ENCODE measurements at places on chromosomes 5 and 9.

GRCh38 chr5:142478113-142478512 lies 153.3 kb upstream of the SPRY4 start:
- no peak for DNase-seq

DNA sequence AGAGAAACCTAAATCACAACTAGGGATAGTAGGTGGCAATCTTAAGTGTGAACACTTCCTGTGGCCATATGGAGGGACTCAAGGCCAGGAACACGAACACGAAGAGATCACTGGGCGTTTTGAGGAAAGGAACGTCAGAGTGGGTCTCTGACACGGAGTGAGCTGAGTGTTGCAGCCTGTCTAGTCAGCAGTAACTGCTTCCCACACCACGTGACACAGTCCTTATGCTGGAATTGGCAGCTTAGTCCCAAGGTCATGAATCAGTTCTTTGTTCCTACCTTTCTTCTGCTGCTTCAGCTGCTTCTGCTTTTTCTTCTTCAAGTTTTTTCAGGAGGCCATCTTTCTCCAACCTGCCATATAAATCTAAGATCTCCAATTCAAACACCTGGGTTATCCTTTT lies 18.2 kb downstream of the SPACA9 start:
- no peak for DNase-seq

DNA sequence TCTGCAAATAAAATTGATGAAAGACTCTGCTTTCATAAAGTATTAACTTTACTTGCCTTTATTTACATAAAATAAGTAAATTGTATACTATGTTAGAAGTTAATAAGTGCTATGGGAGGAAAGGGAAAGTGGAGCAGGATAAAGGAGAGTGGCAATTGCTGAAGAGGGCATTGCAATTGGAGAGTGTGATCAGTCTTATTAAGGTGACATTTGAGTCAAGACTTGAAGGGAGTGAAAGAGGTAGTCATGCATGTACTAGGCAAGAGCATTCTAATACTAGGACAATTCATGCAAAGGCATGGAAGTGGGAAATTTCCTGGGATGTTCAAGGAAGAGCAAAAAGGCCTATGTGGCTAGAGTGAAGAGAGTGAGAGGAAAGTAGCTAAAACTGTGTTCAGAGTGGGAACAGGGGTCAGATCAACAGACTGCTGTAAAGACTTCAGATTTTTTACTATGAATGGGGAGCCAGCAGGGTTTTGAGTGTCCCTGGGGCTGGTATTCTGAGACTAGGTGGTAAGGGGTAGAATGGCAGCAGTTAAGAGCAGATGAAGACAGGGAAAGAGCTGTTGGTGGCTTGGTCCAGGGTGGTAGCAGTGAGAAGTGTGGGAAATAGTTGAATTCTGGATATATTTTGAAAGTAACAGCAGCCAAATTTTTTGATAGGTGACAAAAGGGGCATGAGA lies 182.3 kb upstream of the RIOK2 start:
- DNase-seq, result no peak

- DNase-seq, result no peak
Observed at GRCh38 chr5:98464737-98465330, 308.6 kb upstream of the RGMB start.

GRCh38 chr5:173538654-173539053 lies 77.8 kb downstream of the BOD1 start:
- DNase-seq, result no peak

DNA sequence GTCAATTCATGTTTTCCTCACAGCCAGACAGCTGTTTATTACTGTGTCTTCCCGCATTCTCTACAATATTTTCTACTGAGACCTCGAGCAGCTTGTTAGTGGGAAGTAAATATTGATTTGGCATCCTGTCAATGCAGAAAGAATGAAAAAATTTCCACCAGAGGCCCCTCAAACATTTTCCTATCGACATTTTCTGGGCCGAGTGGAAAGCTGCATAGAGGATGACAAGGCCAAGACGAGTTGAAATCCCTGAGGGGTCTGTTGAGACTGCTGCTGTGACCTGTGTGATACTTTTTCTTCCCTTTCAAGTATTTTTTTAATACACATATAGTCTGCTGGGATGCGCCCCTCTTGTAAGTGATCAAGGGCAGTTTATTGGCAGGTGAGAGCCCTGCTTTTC lies 91.4 kb upstream of the SH3GL2 start:
- DNase-seq, result no peak

DNA sequence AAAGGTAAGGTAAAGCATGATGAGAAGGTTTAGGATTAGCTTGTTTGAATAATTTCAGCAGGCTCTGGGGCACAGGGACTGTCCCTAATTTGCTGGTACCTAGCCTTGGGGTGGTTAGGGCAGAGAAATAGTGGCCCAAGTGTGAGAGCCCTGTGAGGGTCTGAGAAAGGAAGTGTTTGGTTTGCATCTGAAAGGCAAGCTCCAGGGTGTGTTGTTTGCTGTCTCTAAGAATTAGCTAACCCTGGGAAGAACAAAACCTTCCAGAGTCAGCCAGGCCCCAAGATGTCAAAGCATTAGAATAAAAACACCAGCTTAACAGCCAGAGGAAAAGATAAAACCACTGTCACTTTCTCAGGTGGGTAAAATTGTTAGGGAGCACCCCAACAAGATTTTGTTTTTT lies 31.0 kb downstream of the TMEM252 start:
- DNase-seq, result no peak

GRCh38 chr9:115548609-115549260 lies 430.8 kb upstream of the TNC start:
- DNase-seq, result no peak

Data from GM12891 (cell line).